CD4-positive, alpha-beta T cell treated with Interleukin-4 for 4 hours (primary cell): ENCODE measurements at places on chromosomes 4 and X.
A peak's percentile ranks its signal among the peaks of the same experiment; 100 is the strongest.

DNA sequence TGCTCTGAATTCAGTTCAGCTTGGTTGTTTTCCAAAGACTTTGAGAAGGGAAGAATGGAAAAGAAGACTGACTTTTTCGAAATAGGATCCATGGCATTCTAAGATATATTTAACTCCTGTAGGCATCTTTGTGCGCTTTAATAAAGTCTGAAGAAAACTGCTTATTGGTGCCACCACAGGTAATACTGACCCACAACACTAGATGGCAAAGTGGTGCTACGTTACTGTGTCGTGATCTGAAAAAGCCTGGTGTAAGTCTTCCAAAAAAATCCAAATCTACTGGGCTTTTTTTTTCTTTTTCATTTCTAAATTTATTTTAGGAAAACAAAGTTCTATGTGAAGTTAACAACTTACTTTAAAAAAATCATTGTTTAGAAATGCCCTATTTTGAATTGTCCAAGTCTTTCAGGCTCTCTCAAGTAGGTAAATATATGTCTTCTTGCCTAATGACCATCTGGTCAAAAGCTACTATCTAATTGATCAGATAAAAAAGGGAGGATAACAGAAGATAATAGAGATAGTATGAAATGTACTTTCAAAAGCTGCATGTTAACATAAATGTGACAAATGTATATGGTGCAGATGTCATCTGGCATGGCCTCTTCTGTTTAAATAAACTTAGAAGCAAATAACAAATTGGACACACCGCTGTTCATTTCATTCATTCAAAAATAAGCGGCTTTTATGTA is 47.0 kb upstream of the MID1IP1 start:
- peak; percentile 33 for DNase-seq

DNA sequence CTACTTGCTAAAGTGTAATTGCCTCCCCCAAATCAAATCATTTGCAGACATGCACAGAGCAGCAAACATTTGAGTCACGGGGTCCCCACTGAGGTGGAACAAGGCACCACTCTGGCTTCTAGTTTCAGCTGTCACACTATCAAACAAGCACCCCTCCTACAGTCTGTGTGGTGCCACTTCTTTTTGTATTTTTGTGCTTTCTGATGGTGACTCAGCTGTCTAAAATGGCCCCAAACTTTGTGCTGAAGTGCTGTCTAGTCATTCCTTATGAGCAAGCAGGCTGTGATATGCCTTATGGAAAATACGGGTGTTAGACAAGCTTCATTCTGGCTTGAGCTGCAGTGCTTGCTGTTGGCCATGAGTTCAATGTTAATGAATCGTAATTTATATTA is 15.4 kb downstream of the IGFBP7 start:
- DNase-seq: no peak

DNA sequence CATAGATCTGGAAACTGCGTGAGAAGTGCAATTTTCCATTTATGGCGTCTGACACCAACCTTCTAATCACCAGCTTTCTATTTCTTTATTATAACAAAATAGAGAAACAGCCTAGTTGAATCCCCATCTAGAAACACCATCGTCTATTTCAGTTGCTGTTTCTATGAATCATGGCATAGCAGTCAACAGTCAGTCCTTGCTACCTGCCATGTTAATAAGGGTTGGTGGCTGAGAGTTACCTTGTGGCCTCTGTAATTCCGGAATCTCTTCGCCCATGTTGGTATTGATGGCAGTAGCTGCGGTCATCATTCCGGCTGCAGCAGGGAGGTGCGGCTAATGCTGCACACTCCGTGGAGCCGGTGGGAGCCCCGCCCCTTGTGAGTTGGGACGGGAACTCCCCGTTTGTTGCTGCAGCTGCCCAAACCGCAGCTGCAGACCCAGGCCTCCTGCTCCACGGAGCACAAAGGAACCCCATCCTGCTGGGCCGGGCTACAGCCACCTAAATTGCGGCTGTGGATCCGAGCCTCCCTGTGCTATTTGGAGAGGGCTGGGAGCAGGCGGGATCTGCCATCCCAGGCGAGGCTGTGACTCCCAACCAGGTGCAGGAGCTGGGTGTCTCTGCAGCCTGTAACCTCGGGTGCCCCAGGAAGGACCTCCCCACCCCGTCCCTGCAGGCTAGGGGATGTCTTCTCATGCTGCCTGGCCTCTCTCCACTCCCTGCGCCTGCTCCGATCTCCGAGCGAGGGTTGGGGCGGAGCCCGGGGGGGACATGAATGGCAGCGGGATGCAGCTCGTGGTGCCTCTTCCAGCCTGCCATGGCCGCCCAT is 115.4 kb upstream of the STK26 start:
- no peak for DNase-seq

- DNase-seq: no peak
These were observed 709.8 kb upstream of the DIAPH2 start for GRCh38 chrX:95974890-95975289.
